ENCODE measurements at places on chromosomes 13 and 19.

GRCh38 chr19:38185562-38185961, 38.5 kb downstream of the DPF1 start:
- no peak for DNase-seq

- DNase-seq, result no peak
These were observed 7.0 kb upstream of the TLE6 start for GRCh38 chr19:2970201-2970835.

- no peak for DNase-seq
These were observed 719.7 kb upstream of the MIR17HG start for GRCh38 chr13:90627813-90628212.

GRCh38 chr19:40302224-40303011, 17.3 kb upstream of the AKT2 start:
- DNase-seq, result no peak

GRCh38 chr13:107942030-107942617, 273.2 kb downstream of the LIG4 start:
- no peak for DNase-seq

GRCh38 chr13:25171517-25172302, at the start of gene AMER2:
TSS of gene AMER2 (minus strand) at chr13:25172288. CDS start at chr13:25171619, 669 bp downstream.
- no peak for DNase-seq

GRCh38 chr13:29136341-29136740, 316.2 kb downstream of the MTUS2 start:
- no peak for DNase-seq

- no peak for DNase-seq
These were observed 74.6 kb upstream of the NPAS1 start for GRCh38 chr19:46944918-46945628.

GRCh38 chr19:23769691-23770468, 11.2 kb upstream of the ZNF681 start:
- no peak for DNase-seq

DNA sequence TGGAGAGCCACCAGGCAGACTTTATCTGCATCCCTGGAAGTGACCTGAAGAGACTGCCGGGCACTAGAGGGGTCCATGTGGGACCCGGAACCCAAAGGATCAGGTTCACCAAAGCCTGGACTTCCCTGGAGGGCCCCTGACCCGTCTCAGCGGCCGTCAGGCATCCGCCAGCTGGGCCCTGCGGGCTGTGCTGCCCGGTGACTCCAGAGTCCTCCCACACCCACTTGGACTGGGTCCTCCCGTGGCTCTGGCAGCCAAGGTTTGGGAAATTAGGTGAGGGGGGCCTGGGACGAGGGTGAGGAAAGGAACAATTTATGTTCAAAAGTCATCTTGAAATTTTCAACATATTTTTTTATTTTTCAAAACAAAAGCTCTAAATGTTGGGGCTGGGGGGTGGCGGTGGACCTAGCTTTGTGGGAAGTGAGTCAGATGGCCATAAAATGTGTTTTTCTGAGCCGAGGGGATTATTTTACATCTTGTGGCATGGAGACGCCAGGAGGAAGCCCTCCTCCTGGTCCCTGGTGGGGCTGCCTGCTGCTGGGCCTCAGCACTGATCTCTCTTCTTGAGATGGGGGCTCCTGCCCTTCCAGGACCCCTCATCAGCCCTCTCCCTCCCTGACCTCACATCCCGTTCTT, 20.2 kb downstream of the CEBPA start:
- no peak for DNase-seq

- peak; percentile 54 for DNase-seq
These were observed at the start of gene ZNF432 for GRCh38 chr19:52048555-52049501. TSS of gene ZNF432 (minus strand) at chr19:52048838. CDS start at chr19:52046868, 1,970 bp downstream.

- DNase-seq, result no peak
These were observed 36.8 kb upstream of the GAS6 start for GRCh38 chr13:113900646-113901045.

GRCh38 chr13:30722361-30722760, 13.0 kb upstream of the ALOX5AP start:
- DNase-seq, result no peak

GRCh38 chr13:113184568-113185440, 23.7 kb downstream of the PCID2 start:
- DNase-seq, result peak; percentile 16

- no peak for DNase-seq
These were observed 119.1 kb downstream of the KLF12 start for GRCh38 chr13:74015137-74015536.

DNA sequence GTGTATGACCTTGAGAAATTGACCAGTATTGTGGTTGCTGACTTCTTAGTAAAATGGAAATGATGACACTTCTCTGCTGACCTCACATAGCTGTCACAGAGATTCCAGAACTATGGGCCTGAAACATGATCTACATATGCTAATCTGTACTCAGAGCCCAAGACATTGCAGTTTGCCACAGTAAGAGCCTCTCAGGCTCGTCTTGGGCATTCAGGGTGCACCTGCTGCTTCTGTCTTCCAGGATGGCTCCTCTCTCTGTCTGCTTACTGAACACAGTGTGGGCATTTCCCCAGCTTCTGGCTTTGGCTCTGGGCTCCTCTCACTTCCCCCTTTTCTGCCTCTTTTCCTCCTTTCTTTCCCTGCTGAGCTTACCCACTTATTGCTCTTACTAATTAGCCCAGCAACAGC, 22.3 kb upstream of the SLC46A3 start:
- DNase-seq, result no peak

GRCh38 chr19:55116859-55117662, at the start of gene PPP1R12C:
TSS of gene PPP1R12C (minus strand) at chr19:55117637. CDS start at chr19:55117543, 94 bp downstream.
- no peak for DNase-seq

DNA sequence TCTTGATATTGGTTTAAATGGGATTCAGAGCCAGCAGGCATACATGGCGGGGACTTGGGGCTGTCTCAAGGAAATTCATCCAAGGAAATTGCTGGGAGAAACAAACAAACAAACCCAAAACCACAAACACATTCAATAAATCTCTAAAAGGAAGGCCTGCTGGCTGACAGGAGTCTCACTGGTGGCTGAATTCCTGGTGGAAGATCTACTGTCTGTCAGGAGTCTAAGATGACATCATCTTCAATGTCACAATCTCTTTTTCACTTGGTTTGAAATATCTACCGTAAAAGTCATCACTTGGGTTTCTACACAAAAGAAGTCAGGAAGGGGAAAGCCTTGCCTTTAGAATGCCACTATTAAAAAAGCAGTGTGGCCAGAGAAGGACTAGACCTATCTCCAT, 87.9 kb downstream of the KLF5 start:
- DNase-seq, result no peak

DNA sequence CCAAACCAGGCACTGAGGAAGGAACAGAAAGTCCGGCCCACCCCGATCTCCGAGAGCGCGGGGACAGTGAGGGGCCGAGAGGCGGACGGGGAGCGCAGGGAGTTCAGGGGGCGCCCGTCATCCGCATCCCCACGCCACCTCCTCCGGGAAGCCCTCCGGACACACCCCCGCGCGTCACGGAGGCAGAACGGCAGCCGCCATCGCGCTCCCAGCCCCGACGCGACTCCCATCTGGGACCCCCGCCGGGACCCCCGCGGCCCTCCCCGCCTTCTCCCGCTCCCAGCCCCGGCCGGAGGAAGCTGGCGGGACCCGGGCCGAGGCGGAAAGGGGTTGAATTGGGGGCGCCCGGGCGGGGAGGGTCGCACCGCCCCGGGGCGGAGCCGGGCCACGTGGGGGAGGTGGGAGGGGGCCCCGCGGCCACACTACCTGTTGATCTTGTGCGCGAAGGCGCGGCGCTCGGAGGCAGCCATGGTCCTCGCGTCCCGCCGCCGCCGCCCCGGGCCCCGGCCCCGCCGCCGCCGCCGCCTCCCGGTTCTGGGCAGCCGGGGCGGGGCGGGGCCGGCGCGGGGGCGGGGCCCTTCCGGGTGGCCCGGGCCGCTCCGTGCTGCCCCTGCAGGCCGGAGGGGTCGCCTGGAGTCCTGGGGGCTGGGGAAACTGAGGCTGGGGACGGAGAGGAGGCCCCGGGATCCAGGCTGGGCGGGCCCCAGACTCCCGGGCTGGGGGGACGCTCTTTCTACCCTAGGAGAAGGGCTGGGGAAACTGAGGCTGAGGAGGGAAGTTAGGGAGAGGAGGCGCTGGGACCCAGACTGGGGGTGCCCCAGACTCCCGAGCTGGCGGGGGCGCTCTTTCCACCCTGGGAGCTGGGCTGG, at the start of gene DOCK6:
DOCK6 (minus strand) TSS at position 554 of the 869 bp plus-strand sequence; CDS start at position 470, 84 bp downstream.
- no peak for DNase-seq

DNA sequence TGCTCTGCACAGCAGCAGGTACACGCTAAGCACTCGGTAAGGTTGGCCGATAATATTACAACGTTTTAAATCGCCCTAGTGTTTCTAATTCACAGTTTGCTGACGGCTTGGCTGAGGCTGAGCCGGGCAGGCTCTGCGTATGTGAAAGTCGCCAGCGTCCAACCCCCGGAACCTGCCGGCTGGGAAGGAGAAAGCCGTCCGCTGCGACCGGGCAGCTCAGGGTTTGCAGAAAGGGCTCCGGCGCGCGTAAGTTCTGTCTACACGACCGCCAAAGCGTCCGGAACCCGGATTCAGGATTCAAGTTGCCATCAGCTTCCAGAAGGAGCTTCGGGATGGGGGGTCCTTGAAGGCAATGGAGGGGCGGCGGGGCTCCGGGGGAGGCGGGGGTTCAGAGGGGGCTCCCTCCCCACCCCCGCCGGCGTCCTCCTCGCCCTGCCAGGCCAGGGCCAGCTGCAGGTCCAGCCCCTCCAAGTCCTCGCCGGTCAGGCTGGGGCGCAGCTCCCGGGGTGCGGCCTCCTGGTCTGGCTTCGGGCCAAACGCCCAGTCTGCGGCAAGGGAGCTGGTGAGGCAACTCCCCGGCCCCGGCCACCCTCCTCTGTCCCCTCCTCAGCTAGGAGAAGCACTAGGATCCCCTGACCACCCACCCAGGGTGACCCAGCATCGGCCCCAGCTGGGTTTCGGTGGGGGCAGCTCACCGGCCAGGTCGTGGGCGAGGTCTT, 575 bp downstream of the SMIM44 start:
- DNase-seq, result no peak

- no peak for DNase-seq
These were observed 77.3 kb upstream of the SIAH3 start for GRCh38 chr13:45928843-45929242.

DNA sequence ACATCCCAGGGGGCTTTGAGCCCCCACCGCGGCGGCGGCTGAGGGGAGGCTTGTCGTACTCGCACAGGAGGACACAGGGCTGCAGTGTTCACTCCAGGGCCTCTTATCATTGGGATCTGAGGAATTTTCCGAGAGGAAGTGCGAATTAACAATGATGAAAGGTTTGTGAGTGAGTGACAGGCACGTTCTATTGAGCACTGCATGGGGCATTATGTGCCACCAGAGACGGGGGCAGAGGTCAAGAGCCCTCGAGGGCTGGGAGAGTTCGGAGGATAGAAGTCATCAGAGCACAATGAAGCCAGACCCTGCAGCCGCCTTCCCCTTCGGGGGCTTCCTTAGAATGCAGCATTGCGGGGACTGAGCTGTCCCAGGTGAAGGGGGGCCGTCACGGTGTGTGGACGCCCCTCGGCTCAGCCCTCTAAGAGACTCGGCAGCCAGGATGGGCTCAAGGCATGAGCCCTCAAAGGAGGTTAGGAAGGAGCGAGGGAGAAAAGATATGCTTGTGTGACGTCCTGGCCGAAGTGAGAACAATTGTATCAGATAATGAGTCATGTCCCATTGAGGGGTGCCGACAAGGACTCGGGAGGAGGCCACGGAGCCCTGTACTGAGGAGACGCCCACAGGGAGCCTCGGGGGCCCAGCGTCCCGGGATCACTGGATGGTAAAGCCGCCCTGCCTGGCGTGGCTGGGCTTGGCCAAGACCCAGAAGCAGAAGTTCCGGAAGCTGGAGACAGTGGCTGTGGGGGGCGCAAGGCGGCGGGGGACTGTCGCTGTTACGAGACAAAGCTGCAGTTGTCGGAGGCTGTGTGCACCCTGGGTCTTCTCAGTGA, 53.9 kb downstream of the MCF2L start:
- DNase-seq, result no peak

- no peak for DNase-seq
These were observed 18.6 kb upstream of the LAIR1 start for GRCh38 chr19:54383330-54383729.

DNA sequence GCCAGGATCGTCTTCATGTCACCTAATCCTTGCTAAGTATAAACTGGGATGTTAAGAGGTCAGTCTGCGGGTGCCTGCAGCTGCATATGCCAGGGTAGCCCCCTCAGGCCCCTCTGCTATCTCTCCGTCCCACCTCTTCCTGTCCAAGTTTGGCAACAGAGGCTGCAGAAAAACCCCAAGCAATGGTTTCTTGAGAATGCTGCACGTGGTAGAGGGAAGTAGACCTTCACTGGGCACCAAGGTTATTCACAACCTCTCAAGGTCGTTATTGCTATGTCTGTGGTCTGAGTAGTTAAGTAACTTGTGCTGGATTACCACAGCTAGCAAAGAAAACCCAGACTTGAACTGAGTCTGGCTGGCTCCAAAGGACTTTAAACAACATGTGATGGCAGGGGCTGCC, 77.9 kb upstream of the XPO4 start:
- no peak for DNase-seq

GRCh38 chr19:29771708-29772414, 39.9 kb upstream of the CCNE1 start:
- DNase-seq, result no peak

- DNase-seq, result no peak
These were observed 215.1 kb upstream of the SPRY2 start for GRCh38 chr13:80555796-80556678.

DNA sequence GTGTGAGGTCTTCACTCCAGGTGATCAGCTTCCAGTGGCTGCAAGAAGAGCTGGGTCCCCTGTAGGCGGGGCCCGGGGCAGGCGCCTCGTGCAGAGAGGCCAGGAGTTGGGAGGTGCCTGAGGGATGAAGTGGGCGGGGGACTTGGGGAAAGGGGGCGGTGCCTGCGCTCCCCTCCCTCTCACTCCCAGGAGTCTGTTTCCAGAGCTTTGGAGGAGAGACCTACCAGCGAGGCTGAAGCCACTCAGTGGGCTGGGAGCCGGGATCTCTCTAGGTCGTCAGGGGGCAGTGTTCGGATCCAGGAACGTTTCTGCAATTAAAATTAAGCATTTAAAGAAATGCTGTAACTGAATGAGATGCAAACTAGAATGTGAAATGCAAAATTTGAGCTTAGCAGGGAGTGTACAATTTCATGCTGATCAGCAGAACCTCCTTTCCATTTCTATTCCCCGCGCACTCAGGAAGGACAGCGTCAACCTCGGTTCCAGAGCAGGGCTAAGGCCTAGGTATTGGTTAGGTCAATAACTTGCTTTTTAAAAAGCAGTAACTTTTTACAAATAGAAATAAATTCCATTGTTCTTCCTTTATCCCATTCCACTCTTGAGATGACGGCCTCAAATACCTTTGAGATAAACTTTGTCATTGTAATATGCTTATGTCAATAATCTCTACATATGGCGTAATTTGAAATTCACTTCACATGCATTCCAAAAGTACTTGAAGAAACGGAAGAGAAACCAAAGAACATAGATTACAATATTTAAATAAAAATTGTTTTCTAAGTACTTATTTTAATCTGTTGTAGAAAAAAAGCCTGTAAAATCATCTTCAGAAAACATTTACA, 11.6 kb downstream of the ZNF160 start:
- DNase-seq, result no peak

DNA sequence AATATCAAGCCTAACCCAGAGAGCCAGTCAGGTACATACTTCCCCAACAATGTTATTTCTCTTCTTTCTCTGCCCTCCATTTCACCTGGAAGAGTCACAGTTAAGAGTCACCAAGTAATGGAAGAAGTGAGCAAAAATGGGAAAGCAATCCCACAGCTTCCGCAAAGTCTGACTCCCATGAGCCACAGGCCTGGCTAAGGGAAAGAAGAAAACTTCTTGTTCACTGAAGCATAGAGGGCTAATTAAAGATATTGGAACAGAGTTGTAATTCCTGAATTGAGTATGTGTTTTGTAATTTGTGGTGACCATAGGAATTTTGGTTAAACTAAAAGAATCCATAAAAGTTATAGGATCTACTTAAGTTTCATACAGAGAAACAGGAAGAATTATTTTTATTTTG, 830.9 kb upstream of the PCDH20 start:
- no peak for DNase-seq
